ENCODE measurements at places on chromosomes 11 and 22. TPM values are rescaled to one million over a fixed set of nuclear protein-coding genes. Genes with fewer than 3 reads are reported as not detected.

- no peak for DNase-seq
These were observed 2.3 kb upstream of the TBX1 start for GRCh38 chr22:19757985-19758895.

DNA sequence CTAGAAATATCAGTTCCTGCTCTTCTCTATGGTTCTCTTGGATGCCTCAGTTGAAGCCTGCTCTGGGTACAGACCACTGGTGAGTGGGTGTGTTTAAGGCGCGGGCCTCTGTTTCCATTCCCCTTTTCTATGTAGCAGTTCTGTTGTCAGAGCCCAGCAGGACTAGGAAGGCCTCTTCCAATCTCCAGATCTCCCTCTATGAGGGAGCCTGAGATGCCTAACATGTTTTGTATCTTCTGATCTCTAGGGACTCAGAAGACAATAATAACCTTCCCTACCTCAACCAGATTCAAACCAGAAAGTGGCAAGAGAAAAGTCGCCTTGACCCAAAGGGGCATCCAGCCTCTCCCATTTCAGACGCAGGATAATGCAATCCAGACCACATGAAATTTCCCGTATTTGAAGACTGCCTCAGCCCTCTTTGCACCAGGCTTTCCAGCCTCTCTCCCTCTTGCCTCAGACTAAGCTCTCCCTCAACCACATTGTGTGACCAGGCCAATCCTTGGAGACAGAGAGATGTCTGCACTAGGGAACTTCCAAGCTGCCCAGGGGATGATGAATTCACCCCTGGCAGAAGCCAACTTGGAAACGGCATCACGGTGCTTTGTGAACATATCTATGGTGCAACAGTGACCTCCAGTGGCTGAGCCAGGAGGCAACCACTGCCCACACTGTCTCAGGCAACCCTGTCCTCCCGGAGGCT is 150.1 kb upstream of the UBASH3B start:
- DNase-seq = peak; percentile 9

DNA sequence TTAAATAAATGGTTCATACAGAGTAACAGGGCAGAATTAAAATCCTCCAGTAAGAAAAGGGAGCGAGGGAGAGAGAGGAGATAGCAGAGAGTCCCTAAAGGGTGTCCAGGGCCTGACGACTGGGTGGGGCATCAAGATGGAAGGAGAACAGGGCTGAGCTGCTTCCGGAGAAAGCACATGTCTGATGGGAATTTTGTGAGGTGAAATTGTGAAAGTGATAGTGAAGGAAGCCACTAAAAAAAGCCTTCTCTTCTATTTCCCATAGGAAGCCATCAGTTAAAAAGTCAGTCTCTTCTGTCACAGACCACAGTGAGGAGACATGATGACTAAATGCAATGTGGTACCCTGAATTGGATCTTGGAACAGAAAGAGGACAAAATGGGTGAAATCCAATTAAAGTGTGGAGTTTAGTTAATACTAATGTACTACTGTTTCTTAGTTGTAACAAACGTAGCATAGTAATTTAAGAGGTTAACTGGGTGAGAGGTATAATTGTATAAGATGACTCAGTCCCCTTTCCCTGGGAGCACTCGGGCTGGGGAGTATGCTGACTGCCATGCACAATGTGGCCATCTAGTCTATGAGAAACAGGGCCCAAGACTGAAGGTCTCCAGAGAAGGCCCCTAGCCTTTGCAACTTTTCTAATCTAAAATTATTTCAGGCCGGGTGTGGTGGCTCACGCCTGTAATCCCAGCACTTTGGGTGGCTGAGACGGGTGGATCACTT is 29.5 kb upstream of the FCHSD2 start:
- no peak for DNase-seq

GRCh38 chr22:30185129-30185528 is 61.4 kb downstream of the LIF start:
- DNase-seq = no peak

- DNase-seq = no peak
These were observed 29.1 kb downstream of the NFRKB start for GRCh38 chr11:129866311-129866710.

Gene SLC17A6
- total RNA-seq = not detected

DNA sequence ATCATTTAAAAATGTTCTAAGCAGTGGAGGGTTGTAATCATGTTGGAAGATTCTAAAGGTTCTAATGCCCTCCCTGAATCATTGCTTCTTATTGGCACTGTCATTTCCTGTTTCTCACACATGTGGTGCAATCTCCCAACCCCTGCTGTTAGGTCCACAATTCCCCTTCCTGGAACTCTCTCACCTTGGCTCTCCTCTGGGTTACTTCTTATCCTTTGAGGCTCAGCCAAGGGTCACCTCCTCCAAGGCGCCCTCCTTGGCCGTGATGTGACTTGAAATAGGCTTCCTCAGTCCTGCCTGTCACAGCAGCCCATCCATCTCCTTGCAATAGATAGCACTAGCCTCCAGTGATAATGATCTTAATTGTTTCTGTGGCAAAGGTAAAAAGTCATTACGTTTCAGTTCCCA is 149.8 kb downstream of the TTC17 start:
- DNase-seq = no peak

Gene CDON
- 5.5 TPM for total RNA-seq

Gene CHRNA10
- 1.1 TPM for total RNA-seq

DNA sequence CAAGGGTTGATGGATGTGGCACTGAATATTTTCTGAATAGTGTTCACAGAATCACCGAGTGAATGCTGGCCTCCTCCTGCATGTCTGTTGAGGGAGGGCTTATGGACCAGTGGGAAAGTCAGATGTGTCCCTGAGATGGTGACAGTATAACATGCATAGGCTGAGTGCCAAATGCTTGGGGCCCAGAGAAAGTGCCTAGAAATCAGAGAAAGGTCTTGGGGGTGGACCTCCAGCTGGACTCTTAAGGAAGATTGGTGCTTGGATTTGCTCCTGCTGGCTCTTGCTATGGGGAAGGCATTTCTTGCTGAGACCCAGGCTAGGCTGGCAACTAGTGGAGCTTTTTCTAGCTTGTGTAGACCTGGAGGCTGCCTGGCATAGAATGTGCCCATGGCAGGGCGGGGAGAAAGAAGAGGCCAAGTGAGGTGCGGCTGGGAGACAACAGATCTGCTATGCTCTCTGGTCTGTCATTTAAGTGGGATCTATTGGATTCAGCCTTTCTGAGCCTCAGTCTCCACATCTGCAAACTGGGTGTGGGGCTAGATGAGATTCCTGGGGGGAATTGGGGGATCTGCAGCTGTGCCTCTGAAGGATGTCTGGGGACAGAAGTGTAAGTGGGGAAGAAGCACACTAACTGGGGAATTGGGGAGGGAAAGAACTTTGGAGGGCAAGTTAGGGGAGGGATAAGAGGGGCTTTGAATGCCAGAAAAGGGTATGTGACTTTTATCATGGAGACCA is 27.4 kb downstream of the ZNRF3 start:
- DNase-seq = no peak

All from esophagus squamous epithelium (tissue), 5 donors.